Stimulated activated CD8-positive, alpha-beta memory T cell treated with anti-CD3 and anti-CD28 coated beads, Interleukin-12 subunit alpha, Interleukin-12 subunit beta, amount 100 ng/mL, for 1 hour (primary cell): ENCODE measurements at places on chromosomes 7 and 10.

DNA sequence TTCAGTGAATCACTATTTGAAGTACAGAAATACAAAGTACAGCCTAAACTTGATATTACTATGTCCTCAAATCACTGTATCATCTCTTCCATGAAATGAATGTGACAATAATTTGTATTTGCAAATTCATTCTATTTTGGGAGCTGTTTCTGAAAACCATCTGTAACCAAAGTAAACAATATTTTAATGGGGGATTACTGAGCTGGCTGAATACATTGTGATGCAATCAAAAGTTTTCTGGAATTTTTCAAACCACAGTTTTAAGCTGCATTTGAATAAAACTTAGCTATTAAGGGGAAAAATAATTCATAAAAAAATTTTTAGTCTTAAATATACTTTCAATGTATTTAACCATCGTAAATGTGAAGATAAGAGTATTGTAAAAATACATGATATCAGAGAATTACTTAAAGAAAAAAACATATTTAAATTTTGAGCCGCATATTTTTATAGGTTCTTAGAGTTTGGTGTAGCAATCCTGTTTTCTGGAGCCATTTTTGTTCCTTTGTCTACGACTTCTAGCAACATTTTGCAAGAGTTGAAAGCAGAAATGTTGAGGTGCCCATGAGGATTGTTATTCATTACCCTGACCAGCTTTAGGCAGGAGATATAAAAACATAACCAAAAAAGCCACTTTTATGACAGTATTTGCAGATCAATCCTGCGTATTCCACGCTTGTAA lies 45.9 kb upstream of the AGMO start:
- DNase-seq, result no peak

- DNase-seq, result no peak
Observed at GRCh38 chr7:47153576-47153975, 428.3 kb downstream of the TNS3 start.

GRCh38 chr7:132410861-132411541 lies 165.3 kb downstream of the PLXNA4 start:
- no peak for DNase-seq

- DNase-seq, result no peak
Observed at GRCh38 chr7:112771166-112771565, 19.0 kb downstream of the TMEM168 start.

- no peak for DNase-seq
Observed at GRCh38 chr10:124349996-124350280, 68.8 kb downstream of the OAT start.

DNA sequence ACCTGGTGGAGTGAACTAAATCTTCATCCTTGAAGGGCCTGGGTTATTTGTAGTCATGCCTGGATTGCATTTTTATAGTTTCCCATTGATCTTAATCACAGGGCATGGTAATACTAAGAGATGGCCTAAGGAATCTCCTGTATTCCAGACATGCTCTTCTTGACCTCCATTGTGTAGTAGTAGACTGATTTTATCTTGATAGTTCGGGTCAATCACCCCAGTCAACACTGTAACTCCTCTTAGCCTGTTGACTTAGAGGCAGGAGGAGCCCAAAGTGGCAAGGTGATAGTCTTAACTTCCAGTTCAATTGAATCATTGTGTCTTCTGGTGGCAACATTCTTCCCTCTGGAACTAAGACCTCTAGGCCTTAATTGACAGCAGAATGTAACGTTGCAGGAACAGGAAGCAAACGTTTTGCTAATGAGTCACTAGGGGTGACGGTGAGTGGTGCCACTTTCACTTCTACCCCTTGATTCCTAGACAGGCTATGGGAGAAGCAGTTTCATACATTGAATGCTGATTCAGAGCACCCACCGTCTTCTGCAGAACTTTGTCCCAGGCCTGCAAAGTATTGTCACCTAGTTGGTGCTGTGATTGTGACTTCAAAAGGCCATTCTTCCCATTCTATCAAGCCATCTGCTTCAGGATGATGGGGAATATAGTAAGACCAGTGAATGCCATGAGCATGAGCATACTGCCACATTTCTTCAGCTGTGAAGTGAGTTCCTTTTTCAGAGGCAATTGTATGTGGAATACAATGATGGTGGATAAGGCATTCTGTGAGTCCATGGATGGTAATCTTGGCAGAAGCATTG lies 24.0 kb upstream of the PAPSS2 start:
- DNase-seq, result no peak

GRCh38 chr10:131141645-131142516 lies 169.6 kb downstream of the TCERG1L start:
- DNase-seq, result no peak

- no peak for DNase-seq
Observed at GRCh38 chr10:25531457-25532061, 356.8 kb downstream of the GPR158 start.

- no peak for DNase-seq
Observed at GRCh38 chr7:151139071-151139790, 28.3 kb downstream of the GBX1 start.

- DNase-seq, result no peak
Observed at GRCh38 chr10:105674448-105674847, 1033.4 kb downstream of the SORCS3 start.

DNA sequence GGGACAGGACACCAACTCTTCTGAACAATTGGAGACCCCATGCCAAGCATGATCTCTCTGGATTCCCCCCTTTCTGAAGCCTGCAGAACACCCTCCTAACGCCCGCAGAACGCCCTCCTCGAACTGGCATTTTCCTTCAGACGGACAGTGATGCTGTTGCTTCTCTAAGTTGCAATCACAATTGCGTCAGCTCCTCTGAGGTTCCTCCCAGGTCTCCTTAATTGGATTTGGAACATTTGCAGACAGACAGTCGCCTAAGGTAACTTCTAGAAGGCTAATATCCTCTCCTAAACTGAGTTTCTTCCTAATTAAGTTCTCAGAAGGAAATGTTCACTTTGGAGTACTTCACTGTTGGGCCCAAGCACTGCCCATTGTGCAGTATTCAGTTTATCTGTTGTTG lies 20.5 kb upstream of the SERPINE1 start:
- no peak for DNase-seq

- DNase-seq, result no peak
Observed at GRCh38 chr7:44116087-44116788, 7.1 kb downstream of the POLD2 start.

- no peak for DNase-seq
Observed at GRCh38 chr10:17289763-17290162, 61.7 kb downstream of the VIM start.

DNA sequence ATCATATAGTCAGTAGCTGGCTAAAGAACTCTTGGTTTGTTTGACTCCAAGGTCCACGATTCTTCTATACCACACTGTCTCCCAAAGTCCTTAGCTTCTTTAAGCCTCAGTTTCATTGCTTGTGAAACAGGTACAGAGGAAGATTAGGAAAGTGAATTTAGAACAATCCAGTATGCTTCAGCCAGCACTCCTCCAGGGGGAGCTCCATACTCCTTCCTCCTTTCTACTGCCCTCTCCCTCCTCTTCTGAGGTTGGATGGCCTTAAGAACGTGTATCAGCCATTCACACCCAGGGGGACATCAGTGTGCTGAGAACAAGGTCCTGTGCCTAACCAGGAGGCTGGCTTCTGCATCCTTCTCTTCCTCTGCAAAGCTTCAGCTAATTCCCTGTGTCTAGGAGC lies 54.8 kb upstream of the CALD1 start:
- DNase-seq, result no peak

DNA sequence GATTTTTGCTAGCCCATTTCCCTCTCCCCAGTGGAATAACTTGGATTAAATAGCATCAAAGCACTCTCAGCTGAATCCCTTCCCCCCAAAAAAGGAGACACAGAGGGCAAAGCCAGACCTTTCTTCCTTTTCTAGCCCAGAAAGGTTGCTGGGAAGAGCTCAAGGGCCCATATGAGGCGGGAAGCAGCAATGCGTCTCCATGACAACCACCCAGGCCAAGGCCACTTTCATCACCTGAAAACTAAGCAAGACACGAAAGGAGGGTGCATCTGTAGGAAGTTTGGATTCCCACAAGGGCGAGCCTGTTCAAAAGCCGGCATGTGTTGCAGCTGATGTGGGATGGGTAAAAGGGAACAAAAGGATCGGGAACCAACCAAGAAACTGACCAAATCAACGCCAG lies 229.1 kb downstream of the PLXNA4 start:
- DNase-seq, result no peak

GRCh38 chr7:157487046-157487770 lies 150.4 kb downstream of the DNAJB6 start:
- DNase-seq, result no peak

- no peak for DNase-seq
Observed at GRCh38 chr10:78223088-78223487, 189.4 kb downstream of the RPS24 start.

DNA sequence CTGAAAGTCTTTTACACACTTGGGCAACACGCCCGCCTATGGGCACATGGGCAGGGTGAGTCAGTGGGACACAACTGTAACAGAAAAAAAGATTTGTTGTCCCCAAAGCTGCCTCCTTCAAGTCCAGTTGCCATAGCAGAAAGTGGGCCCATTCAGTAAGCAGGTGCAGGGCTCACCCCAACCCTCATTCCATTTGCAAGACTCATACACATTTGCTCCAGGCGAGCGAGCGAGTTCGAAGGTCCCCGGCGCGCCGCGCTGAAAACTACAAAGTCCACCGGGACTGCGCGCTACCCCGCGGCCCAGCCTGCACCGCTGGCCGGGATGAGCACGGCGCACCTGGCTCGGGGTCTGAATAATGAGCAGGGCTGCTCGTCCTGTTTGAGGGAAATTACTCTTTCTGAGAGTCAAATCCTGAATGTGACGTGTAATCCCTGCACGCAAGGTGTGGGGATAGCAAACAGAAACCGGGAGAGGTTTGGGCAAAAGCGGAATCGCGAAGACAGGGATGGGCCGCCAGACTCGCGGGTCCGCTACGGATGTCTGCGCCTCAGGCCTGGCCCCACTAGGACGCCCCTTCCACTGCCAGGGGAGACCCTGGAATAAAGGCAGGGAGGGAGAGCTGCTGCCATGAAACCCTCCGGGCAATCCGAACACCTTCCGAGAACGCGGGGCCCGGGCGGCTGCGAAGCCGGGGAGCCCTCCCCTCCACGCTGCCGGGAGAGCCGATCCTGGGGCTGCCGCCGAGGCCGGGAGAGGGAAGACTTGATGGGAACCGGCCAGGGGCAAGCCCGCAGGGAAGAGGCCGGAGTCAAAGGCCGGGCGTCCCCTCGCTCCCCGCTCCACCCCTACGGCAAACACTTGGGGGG lies 982 bp downstream of the COBL start:
- no peak for DNase-seq

DNA sequence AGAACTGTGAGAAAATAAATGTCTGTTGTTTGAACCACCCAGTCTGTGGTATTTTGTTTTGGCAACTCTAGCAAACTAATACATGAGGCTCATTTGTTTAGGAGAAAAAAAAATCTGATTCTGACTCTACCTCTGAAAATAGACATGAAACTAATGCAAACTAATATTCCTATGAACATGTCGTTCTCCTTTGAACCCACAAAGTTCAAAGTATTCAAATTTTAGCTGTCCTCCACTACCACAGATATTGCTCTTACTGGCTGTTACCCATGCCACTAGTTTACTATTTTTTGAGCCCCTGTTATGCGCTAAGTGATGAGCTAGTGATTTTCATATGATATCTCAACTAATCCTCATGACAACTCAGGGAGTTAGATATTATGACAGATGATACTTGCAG lies 58.8 kb upstream of the ZNF804B start:
- DNase-seq, result no peak

- no peak for DNase-seq
Observed at GRCh38 chr10:30192846-30193608, 133.6 kb upstream of the JCAD start.

- DNase-seq, result no peak
Observed at GRCh38 chr10:14926061-14926470, 27.8 kb downstream of the DCLRE1C start.

DNA sequence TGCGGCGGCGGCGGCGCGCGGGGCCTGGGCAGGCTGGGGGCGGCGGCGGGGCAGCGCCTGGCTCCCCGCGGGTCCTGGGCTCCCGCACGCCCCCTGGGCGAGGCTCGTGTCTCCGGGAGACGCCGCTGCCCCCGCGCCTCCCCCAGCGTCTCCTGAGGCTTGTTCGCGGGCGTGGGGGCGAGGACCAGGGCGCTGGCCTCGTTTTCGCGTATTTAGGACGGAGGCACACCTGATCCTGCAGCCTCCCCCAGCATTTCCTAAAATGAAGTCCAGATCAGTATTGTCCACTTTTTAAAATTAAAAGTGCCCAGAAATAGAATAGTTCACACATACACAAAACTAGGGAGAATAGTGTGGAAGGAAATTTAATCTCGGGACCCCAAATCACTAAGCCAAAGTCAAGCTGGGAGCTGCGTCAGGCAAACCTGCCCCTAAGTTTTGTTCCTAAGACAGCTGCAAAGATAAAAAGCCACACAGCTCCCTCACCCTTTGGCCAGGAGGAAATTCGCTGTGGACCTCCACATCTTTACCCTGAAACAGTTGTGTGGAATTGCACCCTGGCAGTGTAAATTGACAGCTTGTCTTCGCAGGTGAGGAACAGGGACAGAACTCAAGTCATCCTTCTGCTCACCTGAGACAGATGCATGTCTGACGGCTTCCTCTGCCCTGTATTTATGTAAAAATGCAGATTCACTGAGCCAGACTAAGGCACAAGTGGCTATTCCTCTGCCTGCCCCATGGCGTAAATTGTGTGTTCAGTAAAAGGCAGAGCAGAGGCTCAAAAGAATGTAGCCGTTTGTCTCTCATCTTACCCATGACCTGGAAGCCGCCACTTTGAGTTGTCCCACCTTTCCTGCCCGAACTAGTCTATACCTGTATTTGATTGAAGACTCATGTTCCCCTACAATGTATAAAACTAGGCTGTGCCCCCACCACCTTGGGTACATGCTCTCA lies 740 bp downstream of the GALNT11 start:
- DNase-seq, result no peak

GRCh38 chr7:5455581-5456219 lies 32.1 kb upstream of the TNRC18 start:
- DNase-seq, result no peak

GRCh38 chr7:96199421-96199820 lies 122.5 kb downstream of the SLC25A13 start:
- no peak for DNase-seq

DNA sequence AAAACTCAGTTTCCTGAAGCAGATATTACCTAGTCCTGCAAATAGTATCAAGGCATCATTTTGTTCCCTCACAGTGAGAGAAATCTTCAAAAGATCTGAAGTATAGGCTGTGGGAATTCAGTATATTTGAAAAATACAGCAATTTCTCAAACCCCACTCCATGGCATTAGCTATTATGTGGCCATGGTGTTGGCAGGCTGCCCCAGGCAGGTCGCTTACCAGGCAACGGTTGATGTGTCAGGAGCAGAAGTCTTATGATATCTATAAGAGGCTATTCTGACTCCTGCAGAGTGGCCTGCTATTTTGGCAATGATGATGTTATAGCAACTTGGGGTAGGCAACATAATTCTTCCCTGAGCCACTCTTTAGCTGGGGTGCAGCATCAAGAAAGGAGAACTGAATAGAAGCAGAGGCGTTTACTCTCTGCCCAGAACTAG lies 187.9 kb downstream of the PLXDC2 start:
- no peak for DNase-seq
